ENCODE measurements at places on chromosomes 7 and 10.

- H3K36me3 ChIP-seq, result peaks cover 18% of the 10 kb centered on the region
- H3K27me3 ChIP-seq, result no peaks in the 10 kb centered on the region
- H3K4me3 ChIP-seq, result no peak overlapping the region
- no peak for ATAC-seq
- H3K4me1 ChIP-seq, result peaks cover 90% of the 10 kb centered on the region
- peak overlapping the region; percentile 77 for H3K27ac ChIP-seq
Measured at GRCh38 chr10:12357525-12358151, 8.3 kb downstream of the CAMK1D start.

DNA sequence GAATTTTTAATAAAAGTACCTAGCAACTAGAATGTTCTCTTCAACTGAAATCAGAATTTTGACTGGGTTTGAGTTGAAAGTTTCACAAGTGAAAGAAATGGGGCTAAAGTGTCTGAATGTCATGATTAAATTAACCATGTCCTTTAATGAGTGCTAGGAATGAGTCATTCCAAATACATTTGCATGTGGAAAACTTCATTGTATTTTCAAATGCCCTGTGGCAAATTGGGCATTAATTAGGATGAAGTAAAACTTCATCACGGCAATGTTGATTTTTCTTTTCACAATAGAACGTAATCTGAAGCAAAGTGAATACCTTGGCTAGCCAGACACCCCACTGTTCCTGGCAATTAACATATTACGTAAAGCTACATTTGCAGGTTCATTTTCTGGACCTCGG, 166.6 kb downstream of the KIAA1217 start:
- H3K4me3 ChIP-seq, result no peak overlapping the region
- no peak overlapping the region for H3K27ac ChIP-seq
- no peaks in the 10 kb centered on the region for H3K36me3 ChIP-seq

DNA sequence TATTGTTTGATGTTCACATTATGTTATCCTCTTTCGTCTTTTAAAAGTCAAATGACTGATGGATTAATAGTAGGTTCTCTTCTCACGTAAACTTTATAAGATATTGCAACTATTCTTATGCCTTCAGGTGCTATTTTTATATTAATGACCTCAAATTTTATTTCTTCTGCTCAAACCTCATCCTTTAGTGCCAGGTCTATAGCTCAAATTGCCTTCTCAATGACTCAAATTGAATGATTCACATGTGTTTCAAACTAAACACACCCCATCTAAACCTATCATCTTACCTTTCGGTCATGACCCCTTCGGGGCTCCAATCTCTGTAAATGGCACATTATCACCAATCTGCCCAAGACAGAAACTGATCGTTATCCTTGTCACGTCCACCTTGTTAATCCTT, 22.0 kb upstream of the LIPF start:
- no peaks in the 10 kb centered on the region for H3K36me3 ChIP-seq
- ATAC-seq, result no peak
- no peak overlapping the region for H3K4me3 ChIP-seq
- H3K4me1 ChIP-seq, result peaks cover 5% of the 10 kb centered on the region

DNA sequence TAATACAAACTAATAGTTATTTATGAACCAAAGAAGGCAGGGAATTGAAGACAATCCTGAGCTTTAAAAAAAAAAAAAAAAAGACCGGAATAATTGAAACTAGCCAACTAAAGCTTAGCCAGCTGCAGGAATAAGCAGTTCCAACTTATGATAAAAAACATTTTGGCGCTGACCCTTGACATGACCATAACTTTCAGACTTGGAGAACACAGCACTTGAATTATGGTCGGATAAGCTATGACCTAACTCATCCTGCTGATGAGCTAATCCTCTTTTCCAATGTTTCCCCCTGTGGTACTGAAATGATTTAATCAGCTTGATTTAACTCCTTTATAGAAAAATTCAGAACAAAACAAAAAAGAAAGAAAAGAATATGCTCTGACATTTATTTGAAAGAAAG, 181.8 kb downstream of the DGKB start:
- no peaks in the 10 kb centered on the region for H3K36me3 ChIP-seq
- H3K27me3 ChIP-seq, result no peaks in the 10 kb centered on the region
- H3K4me3 ChIP-seq, result no peak overlapping the region
- H3K27ac ChIP-seq, result no peak overlapping the region

- no peak for ATAC-seq
- peaks cover 19% of the 10 kb centered on the region for H3K27me3 ChIP-seq
- H3K36me3 ChIP-seq, result no peaks in the 10 kb centered on the region
- no peak overlapping the region for H3K27ac ChIP-seq
- H3K4me1 ChIP-seq, result no peaks in the 10 kb centered on the region
- H3K4me3 ChIP-seq, result no peak overlapping the region
Measured at GRCh38 chr10:80284522-80284921, 4.9 kb downstream of the MAT1A start.

- H3K4me3 ChIP-seq, result no peak overlapping the region
- ATAC-seq, result no peak
- no peak overlapping the region for H3K27ac ChIP-seq
- H3K4me1 ChIP-seq, result no peaks in the 10 kb centered on the region
Measured at GRCh38 chr7:34928052-34928451, 109.2 kb downstream of the DPY19L1 start.

DNA sequence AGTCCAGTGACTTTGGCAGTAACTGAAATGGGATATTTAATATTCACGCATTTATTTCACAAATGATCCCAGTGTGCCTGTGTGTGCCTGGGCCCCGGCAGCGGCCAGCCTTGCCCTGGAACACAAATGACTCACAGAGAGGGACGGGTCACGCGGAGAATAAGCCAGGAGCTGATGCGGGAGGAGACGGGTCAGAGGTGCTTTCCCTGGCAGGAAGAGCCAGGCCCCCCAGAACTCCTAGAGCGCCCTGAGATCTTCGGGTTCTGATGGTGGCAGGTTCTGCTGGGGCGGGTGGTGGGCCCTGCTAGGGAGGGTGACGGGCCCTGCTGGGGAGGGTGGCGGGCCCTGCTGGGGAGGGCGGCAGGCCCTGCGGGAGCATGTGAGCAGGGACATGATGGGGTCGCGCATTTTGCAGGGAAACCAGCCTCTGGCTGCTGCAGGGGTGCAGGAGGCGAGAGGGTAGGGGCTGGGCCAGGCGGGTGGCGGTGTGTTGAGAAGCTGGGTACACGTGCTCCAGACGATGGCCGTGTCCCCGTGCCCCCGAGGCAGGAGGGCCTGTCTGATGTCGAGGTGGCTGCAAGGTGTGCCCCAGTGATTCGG, 84.2 kb upstream of the DIP2C start:
- H3K4me3 ChIP-seq, result no peak overlapping the region
- no peak overlapping the region for H3K27ac ChIP-seq
- peak; percentile 37 for ATAC-seq
- no peaks in the 10 kb centered on the region for H3K36me3 ChIP-seq

DNA sequence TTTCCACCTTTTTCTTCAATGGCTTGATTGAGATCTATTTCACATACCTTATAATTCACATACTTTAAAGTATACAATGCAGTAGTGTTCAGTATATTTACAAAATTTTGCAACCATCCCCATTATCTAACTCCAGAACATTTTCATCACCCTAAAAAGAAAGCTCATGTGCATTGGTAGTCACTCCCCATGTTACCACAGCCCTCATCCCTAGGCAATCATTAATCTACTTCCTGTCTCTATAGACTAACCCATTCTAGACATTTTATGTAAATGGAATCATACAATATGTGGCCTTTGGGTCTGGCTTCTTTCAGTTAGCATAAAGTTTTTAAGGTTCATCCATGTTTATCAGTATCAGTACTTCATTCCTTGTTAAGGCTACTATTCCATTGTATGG, 214.2 kb downstream of the WDR11 start:
- ATAC-seq, result no peak
- H3K27ac ChIP-seq, result no peak overlapping the region
- no peaks in the 10 kb centered on the region for H3K36me3 ChIP-seq
- H3K4me1 ChIP-seq, result no peaks in the 10 kb centered on the region
- no peak overlapping the region for H3K4me3 ChIP-seq

GRCh38 chr7:153430931-153431330, 621.3 kb upstream of the DPP6 start:
- no peak for ATAC-seq
- no peaks in the 10 kb centered on the region for H3K27me3 ChIP-seq
- no peaks in the 10 kb centered on the region for H3K36me3 ChIP-seq
- H3K4me3 ChIP-seq, result no peak overlapping the region
- H3K4me1 ChIP-seq, result no peaks in the 10 kb centered on the region
- no peak overlapping the region for H3K27ac ChIP-seq

DNA sequence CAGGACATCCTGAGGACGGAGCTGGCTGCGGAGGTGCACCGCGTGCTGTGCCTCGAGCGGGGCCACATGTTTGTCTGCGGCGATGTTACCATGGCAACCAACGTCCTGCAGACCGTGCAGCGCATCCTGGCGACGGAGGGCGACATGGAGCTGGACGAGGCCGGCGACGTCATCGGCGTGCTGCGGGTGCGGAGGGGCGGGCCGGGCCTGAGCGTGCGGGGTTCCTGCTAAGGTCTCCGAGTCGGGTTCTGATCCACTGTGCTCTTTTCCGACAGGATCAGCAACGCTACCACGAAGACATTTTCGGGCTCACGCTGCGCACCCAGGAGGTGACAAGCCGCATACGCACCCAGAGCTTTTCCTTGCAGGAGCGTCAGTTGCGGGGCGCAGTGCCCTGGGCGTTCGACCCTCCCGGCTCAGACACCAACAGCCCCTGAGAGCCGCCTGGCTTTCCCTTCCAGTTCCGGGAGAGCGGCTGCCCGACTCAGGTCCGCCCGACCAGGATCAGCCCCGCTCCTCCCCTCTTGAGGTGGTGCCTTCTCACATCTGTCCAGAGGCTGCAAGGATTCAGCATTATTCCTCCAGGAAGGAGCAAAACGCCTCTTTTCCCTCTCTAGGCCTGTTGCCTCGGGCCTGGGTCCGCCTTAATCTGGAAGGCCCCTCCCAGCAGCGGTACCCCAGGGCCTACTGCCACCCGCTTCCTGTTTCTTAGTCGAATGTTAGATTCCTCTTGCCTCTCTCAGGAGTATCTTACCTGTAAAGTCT, 10.4 kb downstream of the ATG9B start:
- H3K27ac ChIP-seq, result peak overlapping the region; percentile 88
- peaks cover 7% of the 10 kb centered on the region for H3K27me3 ChIP-seq
- peaks cover 53% of the 10 kb centered on the region for H3K4me1 ChIP-seq
- no peaks in the 10 kb centered on the region for H3K36me3 ChIP-seq
- peak overlapping the region; percentile 87 for H3K4me3 ChIP-seq
- peak; percentile 72 for ATAC-seq

DNA sequence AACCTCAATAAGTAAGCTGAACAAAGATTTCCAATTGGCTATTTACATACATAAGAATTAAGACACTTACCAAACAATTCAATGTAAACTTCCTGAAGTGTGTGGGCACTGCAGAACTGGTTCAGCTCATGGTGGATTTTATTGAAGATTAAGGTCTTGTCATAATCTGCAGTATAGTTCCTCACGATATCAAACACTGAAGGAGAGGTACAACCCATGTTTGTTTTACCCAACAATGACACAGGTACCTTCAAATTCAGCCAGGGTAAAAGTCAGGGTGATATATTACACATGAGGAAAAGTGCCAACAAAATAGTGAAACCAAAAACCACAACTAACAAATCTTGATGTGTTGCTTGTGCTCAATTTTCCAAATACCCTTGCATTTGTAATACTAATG, 10.0 kb downstream of the ERLIN1 start:
- no peak overlapping the region for H3K27ac ChIP-seq
- no peak for ATAC-seq
- H3K36me3 ChIP-seq, result peaks cover 72% of the 10 kb centered on the region
- no peaks in the 10 kb centered on the region for H3K27me3 ChIP-seq
- peaks cover 14% of the 10 kb centered on the region for H3K4me1 ChIP-seq

- no peak overlapping the region for H3K4me3 ChIP-seq
- no peaks in the 10 kb centered on the region for H3K27me3 ChIP-seq
- peaks cover 2% of the 10 kb centered on the region for H3K36me3 ChIP-seq
- H3K4me1 ChIP-seq, result peaks cover 63% of the 10 kb centered on the region
- peak overlapping the region; percentile 30 for H3K27ac ChIP-seq
Measured at GRCh38 chr10:88999625-89000024, 9.0 kb downstream of the FAS start.

DNA sequence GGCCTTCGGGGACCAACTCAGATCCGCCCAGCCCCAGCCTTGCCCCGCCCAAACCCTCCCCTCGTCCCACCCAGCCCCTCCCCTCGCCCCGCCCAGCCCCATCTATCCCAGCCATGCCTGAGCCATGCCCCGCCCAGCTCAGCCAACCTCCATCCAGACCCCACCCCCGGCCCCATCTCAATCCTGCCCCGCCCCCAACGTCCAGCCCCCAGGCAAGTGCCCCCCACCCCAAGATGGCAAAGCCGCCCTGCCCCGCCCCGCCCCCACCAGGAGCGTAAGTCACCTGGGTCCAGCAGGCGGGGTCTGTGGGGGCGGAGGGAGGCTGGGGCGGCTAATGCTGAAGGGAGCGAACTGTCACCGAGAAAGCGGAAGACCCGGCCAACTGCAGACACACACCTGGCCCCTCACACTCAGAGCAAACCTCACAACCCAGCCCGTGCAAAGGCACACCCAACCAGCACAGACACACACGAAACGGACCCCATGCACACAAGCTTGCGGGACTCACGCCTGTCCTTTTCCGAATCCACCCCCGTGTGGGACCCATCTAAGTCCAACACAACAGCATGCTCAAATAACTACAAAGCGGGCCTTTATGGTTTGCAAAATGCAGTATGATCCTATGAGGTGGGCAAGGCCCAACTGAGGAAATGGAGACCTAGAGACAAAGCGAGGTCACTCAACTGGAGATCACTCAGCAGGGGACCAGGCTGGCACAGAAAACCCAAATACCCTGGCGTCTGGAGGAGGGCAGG, 11.5 kb upstream of the OGA start:
- H3K27ac ChIP-seq, result peak overlapping the region; percentile 98
- peak; percentile 65 for ATAC-seq
- H3K4me3 ChIP-seq, result peak overlapping the region; percentile 84
- peaks cover 42% of the 10 kb centered on the region for H3K4me1 ChIP-seq

- H3K36me3 ChIP-seq, result no peaks in the 10 kb centered on the region
- no peaks in the 10 kb centered on the region for H3K4me1 ChIP-seq
- H3K4me3 ChIP-seq, result no peak overlapping the region
- no peak for ATAC-seq
- H3K27ac ChIP-seq, result no peak overlapping the region
Measured at GRCh38 chr7:1200045-1200444, 32.6 kb upstream of the UNCX start.

DNA sequence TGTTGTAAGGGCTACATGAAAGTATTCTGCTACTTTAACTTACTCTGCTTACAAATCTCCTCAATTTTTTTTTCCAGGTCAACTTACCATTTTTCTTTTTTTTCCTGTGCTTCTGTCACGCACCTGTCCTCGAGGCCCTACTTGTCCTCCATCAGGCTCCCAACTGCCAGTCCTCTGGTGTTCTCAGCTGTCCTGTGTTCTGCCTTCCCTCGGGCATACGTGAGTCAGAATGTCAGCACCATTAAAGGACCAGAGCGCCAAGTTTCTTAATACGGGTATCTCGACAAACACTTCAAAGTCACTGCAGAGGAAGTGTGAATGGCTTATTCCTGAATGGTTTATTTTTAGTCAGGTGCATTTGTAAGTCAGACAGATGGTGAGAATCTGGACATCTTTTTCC, at the start of gene TEX47:
TSS of gene TEX47 (minus strand) at position 185 of the 400 bp plus-strand sequence. CDS start 795 bp downstream, outside the sequence.
- H3K27ac ChIP-seq, result no peak within 1 kb of the TSS
- ATAC-seq, result no peak
- H3K27me3 ChIP-seq, result no peaks in the 10 kb centered on the region
- H3K4me1 ChIP-seq, result no peaks in the 10 kb centered on the region
- no peaks in the 10 kb centered on the region for H3K36me3 ChIP-seq

All from stimulated activated memory B cell treated with anti-CD40 and anti-IgM and Interleukin-4, amounts not matched to agents 10 μg/mL and 1 μg/mL and 100 μg/mL, for 72 hours (primary cell).